Stimulated activated CD4-positive, alpha-beta T cell treated with anti-CD3 and anti-CD28 coated beads, Interleukin-12 subunit alpha, Interleukin-12 subunit beta, amount 100 ng/mL, for 4 hours (primary cell): ENCODE measurements at places on chromosomes 2 and 18.

DNA sequence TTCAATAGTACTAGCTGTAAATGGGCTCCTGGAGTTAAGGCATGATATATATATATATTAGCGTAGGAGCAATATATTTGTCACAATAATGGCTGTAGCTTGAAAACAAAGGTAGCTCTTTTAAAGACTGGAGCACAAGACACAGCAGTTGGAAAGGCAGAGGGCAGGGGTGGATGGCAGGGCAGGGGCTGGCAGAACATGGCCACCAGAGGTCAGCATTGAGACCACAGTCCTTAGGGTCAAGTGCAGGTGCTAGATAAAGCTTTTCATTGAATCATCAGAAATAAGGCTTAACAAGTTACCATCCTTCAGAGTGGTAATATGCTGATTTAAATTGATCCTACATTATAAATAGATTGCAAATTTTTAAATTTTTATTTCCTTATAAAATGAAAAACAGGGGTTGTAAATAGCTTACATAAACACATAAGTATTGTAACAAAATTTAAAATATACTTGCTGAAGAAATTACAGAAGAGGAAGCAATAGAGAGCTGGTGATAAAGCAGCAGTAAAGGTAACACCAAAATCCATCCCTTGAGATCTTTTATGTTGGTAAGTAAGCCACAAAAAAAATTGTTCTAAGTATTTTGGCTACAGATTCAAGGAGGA is 161.2 kb upstream of the PIEZO2 start:
- DNase-seq, result no peak

GRCh38 chr2:205758051-205758450 is 75.8 kb downstream of the NRP2 start:
- DNase-seq, result no peak

DNA sequence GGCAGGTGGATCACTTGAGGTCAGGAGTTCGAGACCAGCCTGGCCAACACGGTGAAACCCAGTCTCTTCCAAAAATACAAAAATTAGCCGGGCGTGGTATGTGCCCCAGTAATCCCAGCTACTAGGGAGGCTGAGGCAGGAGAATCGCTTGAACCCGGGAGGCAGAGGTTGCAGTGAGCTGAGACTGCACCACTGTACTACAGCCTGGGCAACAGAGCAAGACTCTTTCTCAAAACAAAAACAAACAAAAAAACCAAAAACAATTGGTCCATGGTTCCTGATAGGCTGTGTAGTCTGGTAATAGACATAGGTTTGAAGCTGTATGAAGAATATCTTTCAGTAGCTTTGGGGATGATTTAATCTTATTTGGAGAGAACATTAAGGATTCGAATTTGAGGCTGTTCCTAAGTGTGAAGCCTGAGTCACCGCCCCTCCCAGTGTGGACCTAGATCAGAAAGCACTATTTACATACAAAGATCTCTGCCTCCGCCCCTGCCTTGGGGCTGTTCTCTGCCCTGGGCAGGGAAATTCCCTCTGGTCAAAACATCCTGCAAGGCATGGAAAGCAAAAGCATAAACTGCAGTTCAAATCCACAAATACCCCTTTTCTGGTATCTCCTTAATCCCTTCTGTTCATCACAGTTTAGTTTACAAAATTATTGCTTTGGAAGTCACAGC is 52.8 kb upstream of the PMAIP1 start:
- peak; percentile 7 for DNase-seq

GRCh38 chr2:164561416-164561815 is 59.9 kb downstream of the GRB14 start:
- no peak for DNase-seq
